Activated CD4-positive, alpha-beta T cell treated with anti-CD3 and anti-CD28 coated beads for 24 hours (primary cell): ENCODE measurements at places on chromosomes 16 and 17.

GRCh38 chr17:9350080-9350479, 225.5 kb downstream of the STX8 start:
- DNase-seq, result no peak

DNA sequence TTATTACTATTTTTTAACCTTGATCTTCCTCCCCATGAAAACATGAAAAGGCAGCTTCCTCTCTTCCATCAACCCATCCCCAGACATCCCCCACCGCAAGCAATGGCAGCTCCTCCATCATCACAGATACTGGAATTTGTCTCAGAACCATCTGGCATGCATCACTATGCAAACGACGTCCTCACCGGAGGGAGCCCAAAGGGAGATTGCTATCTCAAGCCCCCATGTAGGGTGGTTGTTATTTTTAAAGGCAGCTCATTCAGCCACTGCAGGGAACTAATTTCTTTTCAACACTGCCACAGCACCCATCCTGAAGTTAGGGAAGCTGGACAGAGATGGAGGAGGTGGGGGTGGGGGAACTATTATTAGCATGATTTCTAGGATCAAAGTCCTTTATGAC, 222.5 kb downstream of the FOXL1 start:
- DNase-seq, result no peak

GRCh38 chr17:10384175-10384574, 11.4 kb upstream of the MYH13 start:
- DNase-seq, result no peak

- DNase-seq, result no peak
These were observed 59.1 kb downstream of the PIPOX start for GRCh38 chr17:29102046-29102445.

DNA sequence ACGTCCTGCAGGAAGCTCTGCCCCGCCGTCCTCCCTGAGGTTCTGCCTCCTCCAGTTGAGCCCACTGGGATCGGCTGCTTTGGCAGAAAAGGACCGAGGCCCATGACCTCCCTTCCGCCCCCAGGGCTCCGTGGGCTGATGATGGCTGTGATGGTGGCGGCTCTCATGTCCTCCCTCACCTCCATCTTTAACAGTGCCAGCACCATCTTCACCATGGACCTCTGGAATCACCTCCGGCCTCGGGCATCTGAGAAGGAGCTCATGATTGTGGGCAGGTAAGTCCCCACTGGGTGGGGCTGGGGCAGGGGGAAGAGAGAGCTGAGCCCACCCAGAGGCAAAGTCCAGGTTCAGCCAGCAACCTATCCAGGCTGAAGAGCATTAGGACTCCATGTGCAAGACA, 61.1 kb downstream of the SLC5A11 start:
- DNase-seq, result no peak

GRCh38 chr17:29591146-29591736, 1.7 kb upstream of the ANKRD13B start:
- no peak for DNase-seq

DNA sequence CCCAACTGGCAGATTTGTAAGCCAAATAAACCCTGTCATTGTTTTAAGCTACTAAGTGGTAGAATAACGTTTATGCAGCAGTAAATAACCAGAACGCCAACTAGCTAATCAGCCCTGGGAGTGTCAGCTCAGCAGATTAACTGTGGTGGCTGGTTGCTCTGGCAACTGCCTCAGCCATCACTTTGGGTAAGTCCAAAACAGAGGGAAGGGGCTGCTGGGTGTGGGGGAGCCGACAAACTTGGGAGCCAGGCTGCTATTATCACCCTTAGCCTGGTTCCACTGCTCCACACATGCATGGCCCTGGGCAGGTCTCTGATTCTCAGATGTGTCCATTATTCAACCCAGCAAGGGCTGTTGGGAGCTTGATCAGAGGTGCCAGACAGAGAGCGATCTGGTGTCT, 22.2 kb upstream of the RHOT1 start:
- no peak for DNase-seq

DNA sequence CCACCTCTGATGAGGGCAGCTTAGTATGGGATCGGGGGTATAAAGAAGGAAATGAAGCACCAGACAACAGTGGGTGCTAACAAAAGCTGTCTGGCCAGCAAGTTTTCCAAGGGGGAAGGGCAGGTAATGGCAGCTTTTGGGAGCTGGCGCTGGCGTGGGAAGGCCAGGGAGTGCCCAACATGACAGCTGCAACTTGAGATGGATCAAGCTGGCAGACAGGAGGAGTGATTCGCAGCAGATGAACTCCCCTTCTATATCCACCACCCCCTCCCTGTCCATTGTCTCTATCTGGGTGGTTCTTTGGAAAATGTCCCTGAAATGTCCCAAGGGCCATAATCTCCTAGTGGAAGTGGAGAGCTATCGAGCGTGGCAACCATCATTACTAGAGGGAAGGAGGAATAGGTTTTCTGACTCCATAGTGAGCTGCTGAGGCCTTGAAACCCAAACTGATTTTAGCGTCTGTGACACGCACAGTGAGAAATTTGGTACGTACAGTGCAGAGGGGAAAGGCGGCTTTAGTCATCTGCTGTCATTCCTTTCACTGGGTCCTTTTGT, 4.8 kb upstream of the INPP5K start:
- no peak for DNase-seq

DNA sequence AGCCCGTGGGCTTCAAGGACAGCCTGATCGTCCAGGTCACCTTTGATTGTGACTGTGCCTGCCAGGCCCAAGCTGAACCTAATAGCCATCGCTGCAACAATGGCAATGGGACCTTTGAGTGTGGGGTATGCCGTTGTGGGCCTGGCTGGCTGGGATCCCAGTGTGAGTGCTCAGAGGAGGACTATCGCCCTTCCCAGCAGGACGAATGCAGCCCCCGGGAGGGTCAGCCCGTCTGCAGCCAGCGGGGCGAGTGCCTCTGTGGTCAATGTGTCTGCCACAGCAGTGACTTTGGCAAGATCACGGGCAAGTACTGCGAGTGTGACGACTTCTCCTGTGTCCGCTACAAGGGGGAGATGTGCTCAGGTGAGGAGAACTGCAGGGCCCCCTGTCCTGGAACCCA, 31.5 kb upstream of the EFCAB13 start:
- no peak for DNase-seq

GRCh38 chr16:82091241-82091640, 56.2 kb downstream of the HSD17B2 start:
- DNase-seq, result no peak

GRCh38 chr17:18143044-18143936, 34.7 kb downstream of the MYO15A start:
- no peak for DNase-seq

DNA sequence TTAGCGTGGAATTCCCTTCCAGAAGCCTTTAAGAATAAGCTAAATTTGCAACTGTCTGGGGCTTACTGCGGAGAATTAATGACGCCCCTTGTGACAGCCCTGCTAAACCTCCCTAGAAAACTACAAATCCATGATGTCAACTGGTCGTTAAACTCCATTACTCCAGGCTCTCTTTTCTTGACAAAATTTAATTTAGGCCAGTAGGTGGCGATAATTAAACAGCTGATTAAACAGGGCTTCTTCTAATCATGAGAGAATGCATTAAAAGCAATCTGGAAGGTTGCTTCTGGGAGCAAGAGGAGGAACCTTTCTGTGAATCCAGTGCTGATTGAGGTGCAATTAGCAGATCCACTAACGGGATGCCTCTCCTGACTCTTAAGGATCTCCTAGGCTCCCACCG, 8.1 kb upstream of the NLRP1 start:
- DNase-seq, result no peak

DNA sequence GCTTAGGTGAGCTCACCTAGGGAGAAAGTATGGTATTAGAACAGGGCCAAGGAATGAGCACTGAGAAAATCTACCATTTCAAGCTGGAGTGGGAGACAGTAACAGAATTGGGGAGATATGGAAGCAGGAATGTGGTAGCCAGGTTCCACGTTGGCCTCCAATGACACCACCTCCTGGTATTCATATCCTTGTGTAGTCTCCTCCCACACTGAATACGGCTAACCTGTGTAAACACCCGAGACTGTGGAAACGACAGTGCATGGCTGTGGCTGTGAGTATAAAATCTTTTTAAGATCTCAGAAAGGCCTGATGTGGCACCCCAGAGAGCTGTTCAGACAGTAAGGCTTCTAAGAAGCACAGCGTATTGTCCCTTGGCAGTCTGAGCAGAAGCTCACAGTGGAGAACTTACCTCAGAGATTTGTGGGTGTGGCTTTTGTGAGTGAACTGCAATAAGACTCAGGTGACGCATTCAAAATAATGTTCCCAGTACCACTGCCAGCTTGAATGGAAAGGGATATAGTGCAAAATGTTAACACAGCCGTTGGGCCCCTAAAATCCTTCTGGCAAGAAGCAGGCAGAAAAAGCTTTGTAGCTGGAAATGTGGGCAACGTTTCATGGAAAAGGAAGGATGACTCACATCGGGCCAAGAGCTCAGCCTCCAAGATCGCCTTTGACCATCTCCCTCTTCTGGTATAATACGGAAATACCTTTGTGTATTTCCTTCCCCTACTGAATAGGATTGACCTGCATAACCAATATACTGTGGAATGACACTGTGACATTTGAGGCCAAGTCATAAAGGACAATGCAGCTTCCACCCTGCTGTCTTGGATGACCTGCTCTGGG, 14.4 kb downstream of the SDR42E1 start:
- no peak for DNase-seq

DNA sequence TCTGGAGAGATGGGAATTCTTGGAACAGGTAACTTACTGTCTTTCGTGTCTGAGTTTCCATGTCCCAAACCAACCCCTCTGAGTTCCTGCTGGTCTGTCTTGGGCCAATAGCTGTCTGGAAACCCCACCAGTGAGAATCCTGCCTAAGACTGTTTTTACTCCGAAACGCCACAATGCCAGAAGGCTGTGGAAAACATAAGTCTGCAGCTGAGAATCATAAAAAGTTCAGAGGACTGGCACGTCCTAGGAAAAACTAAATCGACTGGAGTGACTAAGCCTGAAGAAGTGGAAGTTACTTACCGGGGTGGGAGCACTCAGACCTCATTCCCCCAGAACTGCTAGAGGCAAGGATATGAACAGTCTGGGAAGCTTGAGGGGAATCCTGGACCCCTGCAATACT, 13.3 kb downstream of the LRRC75A start:
- no peak for DNase-seq

DNA sequence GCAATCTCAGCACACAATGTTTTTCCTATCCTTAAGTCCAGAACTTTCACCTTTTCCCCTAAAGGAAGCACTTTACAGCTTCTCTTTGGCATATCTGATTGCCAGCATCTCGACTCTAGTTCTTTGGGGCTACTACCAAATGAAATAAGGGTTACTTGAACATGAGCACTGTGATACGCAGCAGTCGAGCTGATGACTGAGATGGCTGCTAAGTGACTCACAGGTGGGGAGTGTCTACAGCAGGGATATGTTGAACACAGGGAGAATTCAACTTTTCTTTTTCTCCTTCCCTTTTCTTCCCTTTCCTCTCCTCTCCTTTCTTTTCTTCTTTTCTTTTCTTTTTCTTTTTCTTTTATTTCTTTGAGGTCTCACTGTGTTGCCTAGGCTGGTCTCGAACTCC, 334.8 kb downstream of the MAF start:
- no peak for DNase-seq
